ENCODE measurements at places on chromosomes 4 and X.

DNA sequence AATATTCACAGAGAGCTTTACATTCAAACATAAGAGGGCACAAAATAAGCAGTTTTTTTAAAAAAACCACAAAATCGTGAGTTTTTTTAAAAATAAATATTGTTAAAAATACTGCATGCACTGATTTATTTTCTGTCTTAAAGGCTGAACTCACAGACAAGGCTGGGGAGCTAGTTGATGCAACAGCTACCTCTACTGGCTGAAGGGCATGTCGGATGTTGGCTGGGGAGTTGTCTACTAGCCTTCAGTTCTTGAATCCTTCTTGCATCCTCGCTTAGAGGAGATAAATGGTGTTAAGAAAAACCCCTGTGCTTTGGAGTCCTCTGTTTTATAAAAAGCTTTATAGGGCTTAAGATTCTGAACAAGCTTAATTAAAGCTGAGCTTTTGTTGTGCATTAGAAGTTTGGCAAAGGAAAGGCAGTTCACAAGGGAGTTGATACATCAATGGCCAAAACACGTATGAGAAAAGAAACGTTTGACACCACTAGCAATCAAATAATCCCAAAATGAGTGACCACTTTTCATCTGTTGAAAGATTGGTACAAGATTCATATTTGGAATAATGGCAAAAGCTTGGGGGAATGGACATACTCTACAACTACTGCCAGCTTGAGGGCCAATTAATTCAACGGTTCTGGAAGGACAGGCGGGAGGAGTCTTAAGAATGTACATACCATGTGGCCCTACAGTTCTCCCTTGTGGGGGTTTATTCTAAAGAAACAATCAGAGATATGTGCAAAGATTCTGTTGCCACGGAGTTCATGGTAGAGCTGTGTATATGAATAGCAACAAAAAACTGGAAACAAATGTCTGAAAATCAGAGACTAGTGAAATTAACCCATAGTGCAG, 94.7 kb downstream of the SEL1L3 start:
- DNase-seq = no peak

DNA sequence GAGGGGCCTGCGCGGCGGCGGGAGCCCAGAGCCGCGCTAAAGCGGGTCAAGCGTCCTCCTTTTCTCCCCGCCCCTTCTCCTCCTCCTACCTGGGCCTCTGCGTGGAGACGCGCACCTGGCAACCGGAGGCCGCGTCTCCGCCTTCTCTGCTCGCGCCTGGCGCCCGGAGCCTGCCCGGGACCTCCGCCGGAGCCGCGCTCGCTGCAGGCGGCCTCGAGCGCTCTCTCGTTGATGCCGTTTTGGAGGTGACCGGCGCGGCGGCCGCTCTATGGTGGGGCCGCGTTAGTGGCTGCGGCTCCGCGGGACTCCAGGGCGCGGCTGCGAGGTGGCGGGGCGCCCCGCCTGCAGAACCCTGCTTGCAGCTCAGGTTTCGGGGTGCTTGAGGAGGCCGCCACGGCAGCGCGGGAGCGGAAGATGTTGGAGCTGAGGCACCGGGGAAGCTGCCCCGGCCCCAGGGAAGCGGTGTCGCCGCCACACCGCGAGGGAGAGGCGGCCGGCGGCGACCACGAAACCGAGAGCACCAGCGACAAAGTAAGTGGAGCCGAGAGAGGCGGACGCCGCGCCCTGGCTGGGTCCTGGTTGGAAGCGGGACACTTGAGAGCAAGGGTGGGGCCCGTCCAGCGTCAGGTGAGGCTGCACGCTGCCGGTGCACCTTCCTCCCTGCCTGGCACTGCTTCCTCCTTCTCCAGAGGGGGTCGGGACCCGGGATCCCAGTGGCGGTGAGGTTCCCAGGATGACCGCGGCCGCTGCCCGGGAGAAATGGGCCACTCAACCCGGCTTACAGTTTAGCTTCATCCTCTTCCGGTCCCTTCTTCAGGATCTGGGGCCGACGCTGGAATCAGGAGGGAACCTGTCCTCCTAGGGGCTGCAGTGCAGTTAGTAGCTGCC, at the start of gene CDS1:
TSS of gene CDS1 (plus strand) at position 140 of the 888 bp plus-strand sequence. CDS start at position 415, 275 bp downstream.
- DNase-seq = no peak

GRCh38 chrX:105552395-105552794, 269.9 kb upstream of the NRK start:
- DNase-seq = no peak

DNA sequence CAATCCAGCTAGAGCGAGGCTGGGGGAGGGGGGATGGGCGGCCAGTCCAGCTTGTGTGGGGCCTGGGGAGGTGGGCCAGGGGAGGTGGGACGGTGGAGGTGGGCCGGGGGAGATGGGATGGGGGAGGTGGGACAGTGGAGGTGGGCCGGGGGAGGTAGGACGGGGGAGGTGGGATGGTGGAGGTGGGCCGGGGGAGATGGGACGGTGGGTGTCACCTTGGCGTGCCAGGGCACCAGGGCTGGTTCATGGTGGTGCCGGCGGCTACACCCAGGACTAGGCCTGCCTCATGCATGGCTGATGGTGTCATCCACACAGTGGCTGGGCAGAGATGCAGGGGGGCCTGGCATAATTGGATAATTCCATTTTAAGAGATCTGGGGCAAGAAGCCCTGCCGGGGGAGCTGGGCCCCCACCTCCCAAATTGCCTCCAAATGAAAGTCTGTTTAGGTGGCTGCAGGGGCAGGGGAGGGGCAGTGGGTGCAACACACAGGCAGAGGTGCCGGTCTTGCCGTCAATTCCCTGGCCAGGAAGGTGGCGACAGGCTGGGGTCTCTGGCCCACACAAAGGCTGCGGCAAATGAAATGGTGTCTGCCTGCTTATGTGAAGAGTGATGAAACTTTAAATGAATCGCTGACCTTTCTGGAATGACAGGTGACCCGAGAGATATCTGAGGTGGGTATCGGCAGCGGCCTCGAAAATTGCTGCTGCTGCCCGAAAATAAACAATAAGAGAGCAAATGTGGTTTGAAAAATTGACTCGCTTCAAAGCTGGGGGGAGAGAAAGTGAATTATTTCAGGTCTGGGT, 82.1 kb downstream of the FAM53A start:
- no peak for DNase-seq

Measured in omental fat pad (tissue), 4 donors.